ENCODE measurements at places on chromosomes 16 and 17.

- DNase-seq: no peak
Observed at GRCh38 chr17:417691-418420, 65.2 kb upstream of the RPH3AL start.

DNA sequence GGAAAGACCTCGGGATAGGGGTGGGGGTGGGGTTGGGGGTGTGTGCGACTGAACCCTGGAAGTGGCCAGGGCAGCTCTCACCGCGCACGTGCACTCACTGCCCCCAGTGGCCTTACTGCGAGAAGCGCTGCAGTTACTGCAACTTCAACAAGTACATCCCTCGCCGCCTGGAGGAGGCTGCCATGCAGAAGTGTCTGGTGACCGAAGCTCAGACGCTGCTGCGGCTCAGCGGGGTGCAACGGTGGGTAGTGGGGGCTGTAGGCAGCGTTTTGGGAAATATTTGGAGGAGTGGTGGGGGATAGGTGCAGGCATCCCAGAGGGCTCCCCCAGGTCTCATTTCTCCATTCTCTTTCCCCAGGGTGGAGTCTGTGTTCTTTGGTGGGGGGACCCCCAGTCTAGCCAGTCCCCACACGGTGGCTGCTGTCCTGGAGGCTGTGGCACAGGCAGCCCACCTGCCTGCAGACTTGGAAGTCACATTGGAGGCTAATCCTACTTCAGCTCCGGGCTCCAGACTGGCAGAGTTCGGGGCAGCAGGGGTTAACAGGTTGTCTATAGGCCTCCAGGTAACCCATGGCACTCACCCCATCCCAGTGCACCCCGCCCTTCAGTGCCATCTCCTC, 972 bp downstream of the RSAD1 start:
- peak; percentile 59 for DNase-seq

GRCh38 chr17:55289106-55289446, 24.3 kb downstream of the HLF start:
- no peak for DNase-seq

- DNase-seq: peak; percentile 7
Observed at GRCh38 chr17:2929881-2930533, 133.4 kb downstream of the OR1D5 start.

- no peak for DNase-seq
Observed at GRCh38 chr17:52986056-52986662, 827.6 kb upstream of the CA10 start.

- no peak for DNase-seq
Observed at GRCh38 chr17:55726440-55726839, 3.8 kb upstream of the TMEM100 start.

GRCh38 chr16:76899767-76900166, 291.2 kb upstream of the MON1B start:
- no peak for DNase-seq

- DNase-seq: no peak
Observed at GRCh38 chr16:84759061-84759460, 59.3 kb downstream of the USP10 start.

- no peak for DNase-seq
Observed at GRCh38 chr16:88965411-88965810, 11.6 kb downstream of the CBFA2T3 start.
